ENCODE measurements at places on chromosomes 7 and 10. TPM values are rescaled to one million over a fixed set of nuclear protein-coding genes. Genes with fewer than 3 reads are reported as not detected.

PHTF2 gene
- total RNA-seq: 41.4 TPM

OR6B1 gene
- total RNA-seq: not detected

SEMA3E gene
- total RNA-seq: 0.13 TPM

TMEM178B gene
- 2.3 TPM for total RNA-seq

NANOS1 gene
- 1.5 TPM for total RNA-seq

C10orf67 gene
- total RNA-seq: not detected

ADAM12 gene
- total RNA-seq: 120 TPM

HNRNPF gene
- 175 TPM for total RNA-seq

TACR2 gene
- total RNA-seq: 0.20 TPM

TUBB8 gene
- total RNA-seq: not detected

TUBAL3 gene
- not detected for total RNA-seq

INMT gene
- total RNA-seq: 12.0 TPM

All from smooth muscle cell of the pulmonary artery (primary cell).